ENCODE measurements at places on chromosomes 2 and 18.

DNA sequence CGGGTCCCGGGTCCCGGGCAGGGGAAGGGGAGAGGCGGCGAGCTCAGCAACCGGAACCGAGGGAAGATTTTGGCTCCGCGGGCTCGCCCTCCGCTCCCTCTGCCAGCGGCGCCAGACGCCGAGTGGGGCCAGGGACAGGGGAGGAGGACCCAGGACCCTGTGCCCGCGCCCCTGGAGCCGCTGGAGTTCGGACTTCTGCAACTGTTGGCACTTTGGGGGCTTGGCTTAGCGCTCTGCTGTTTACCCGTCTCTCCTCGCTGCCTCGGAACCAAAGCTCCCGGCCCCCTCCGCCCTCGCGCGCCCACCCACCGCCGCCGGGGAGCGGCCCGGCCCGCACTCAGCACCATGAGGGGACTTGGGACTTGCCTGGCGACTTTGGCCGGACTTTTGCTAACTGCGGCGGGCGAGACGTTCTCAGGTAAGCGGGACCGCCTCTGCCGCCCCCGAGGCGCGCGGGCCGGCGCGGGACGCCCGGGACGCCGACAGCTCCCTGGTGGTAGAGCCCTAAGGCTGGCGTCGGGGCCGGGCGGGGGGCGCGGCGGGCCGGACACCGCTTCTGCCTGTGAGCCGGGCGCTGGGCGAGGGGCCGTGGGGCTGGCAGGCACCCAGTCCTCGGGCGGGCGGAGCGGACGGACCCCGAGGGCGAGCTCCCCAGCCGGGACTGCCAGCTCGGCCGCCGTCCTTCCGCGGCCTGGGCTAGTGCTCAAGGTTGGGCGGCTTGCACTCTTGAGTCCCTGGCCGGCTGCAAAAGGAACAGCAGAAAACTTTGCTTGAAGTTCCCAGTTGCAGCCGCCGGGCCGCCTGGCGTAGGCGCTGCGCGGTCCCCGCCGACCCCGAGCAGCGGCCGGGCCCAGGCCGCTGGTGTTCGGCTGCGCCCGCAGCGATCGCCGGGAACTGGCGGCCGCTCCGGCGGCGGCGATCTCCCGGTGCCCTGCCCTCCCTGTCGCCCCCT is 634 bp downstream of the PTPRM start:
- peak; percentile 74 for DNase-seq

DNA sequence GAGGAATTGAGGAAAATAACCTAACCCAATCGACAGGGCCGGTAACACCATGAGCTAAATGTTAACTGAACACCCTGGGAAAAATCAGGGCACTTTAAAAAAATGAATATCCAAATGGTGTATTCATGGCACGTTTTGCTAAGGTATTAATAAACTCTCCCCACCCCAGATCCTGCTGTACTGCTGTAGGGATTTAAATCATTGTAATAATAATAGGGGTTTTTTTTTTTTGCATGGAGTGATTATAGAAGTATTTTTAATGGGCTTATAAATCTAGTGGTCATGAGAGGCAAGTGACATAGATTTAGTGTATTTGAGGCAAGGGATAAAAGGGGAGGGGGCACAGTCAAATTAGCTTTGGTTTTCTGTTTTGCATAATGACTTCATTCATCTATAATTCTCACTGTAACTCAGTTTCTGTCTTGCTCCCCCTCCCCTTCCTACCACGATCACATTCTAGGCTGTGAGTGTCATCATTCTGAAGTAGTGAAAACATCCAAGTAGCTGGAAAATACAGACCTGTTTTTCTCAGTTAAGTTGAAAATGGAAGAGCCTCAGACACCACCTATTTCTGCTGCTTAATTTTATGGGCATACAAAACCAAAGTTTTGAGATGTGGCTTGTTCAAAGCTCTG is 18.2 kb upstream of the MGAT5 start:
- no peak for DNase-seq

DNA sequence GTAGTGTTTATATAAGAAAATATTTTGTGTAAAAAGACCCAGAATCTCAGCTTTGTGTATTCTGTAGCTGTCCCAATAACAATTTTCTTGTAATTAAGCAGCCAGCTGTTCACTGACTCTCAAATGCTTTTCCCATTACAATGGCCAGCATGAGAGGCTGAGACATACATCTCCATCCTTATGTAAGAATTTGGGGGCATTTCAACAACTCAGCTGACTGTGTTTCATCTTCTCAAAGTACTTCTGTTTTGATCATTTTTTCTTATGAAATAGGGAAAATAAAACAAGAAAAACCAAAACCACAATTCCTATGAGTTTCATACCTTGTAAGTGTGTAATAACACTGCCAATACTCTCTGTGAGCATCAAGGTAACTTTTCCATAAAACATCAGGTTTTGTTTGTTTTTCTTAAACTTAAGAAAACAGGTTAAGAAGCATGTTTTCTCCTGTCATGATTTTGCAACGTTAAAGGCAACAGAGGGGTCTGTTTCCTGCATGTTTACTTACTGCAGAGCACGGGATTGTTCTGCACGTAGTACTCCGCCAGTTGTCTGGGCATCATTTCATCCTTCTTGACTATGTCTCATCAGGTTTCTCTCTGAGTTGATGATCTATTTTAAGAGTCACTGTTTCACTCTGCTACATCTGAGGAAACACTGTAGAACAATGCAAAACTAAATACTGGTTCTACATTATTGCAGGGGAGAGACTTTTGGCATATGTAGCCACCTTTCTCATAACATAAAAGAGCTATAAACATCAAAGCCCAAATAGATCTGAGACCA is 62.9 kb upstream of the CYRIA start:
- DNase-seq, result no peak

- peak; percentile 68 for DNase-seq
Observed at GRCh38 chr2:176130147-176130956, 847 bp downstream of the HOXD8 start.

- no peak for DNase-seq
Observed at GRCh38 chr2:220670511-220670910, 901.6 kb downstream of the EPHA4 start.

DNA sequence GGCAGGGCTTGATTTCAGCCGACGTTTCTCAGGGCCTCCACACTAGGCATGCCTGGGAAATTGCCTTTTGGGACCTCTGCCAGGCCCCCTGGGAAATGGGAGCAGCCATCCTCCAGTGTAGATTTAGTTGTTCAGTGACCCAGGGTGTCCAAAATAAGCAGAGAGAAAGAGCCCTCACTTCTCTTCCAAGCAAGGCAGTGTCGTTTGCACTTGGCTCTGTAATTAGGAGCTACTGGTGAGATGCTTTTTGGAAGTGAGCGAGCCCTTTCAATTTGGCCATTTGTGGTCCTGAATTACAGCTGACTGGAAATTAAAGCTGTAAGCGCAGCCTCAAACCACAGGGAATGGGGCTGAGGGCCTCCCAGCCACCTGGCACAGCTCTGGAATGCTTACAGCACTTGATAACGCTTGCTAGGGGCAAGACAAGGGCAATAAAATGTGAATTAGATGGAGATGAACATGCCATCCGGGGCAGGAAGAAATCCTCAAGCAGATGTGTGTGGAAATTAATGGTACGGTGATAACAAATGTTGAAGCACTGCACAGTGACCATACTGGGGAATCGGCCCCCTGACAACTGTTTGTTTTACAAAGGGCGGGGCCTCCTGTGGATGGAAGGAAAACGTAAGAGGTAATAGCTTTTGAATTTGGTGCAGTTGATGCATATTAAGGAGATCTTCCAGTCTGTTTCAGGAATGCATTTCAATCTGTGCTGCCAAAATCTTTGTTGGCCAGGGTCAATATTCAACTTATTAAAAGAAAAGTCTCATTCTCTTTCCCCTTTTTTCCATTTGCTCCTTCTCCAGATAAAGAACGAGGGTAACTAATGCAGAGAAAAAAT is 173.1 kb downstream of the UXS1 start:
- no peak for DNase-seq

DNA sequence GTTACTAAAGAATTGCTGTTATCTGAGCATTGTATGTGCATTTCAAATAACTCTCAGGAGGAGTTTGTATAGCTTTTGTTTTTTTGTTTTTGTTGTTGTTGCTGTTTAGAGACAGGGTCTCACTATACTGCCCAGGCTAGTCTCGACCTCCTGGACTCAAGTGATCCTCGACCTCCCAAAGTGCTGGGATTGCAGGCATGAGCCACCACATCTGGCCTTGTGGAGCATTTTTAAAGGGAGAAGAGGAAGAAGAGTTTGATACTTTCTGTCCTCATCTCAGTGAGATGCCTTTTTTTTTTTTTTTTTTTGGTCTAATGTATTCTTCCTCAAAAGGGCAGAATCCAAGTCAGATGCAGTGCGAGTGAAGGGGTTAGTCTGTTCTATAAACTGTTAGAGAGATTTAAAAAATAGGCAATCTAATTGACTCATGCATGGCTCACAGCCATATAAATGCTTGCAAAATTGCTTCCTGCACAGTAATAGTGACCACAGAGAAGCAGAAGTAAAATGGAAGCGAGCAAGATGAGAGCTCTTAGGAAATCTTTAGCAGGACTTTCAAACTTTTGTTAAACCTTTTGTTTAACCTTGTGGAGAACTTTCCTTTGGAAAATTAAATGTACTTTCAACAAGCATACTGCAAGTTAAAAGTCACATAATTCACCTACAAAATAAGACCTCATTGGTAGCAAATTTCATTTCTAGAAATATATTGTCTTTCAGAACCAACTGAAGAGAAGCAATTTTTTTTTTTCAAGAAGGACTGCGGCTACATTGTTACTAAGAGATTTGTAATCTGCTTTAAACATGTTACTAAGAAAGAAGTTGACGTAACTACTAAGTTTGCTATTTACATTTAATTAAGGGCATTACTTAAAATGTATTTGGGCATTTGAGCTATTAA is 52.3 kb upstream of the ROCK1 start:
- peak; percentile 38 for DNase-seq

- DNase-seq, result no peak
Observed at GRCh38 chr18:48151421-48152065, 221.1 kb upstream of the SMAD2 start.

DNA sequence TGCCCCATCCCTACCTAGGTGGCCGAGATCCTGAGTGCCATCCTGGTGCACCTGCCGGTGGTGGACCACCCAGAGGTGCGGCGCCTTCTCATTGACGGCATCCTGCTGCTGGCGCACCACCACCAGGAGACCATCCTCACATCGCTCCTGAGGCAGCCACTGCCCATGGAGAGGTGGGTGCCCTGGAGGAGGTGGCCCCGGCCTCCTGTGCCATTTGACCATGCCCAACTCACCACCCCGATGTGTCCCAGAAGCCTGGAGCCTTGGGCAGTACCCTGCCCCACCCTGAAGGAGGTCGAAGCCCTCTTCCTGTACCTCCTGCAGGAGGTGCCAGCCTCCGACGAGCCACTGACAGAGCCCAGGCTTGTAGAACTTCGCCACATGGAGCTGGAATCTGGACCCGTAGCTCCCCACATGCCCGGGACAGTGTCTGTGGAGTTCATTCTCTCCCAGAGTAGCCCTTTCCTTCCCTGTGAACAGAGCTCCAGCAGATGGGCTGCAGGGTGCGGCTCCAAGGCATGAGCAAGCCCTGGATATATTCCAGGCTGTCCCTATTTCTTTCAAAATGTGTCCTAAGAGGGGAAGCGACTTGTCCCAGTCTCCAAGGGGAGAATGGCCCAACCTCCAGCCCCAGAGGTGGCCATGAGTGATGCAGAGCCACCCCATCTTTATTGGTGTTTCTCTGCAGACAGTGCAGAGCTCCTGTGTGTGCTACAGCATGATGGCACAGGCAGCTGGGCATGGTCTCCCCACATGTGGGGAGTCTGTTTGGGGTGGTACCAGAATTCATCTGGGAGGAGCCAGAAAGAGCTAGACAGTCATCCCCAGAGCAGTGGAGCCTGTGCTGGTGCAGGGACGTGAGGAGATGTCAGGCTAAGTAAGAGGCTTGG is 34.2 kb downstream of the HJURP start:
- DNase-seq, result no peak

DNA sequence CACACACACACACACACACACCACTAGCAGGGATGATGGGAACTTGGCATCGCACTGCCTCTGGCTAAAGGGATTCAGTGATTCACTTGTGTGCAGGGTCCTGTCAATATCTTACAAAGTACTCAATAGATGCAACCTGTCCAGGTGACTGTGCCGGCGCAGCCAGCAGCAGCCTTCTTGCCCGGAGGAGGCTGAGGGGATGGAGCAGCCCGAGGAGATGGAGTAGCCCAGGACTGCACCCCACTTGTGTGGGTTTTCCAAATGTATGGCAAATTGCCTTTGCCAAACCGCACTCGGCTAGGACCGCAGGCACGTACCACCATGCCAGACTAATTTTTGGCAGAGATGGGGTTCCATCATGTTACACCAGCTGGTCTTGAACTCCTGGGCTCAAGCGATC is 31.1 kb downstream of the GBX2 start:
- DNase-seq, result no peak

- no peak for DNase-seq
Observed at GRCh38 chr2:214740867-214741395, 68.6 kb downstream of the BARD1 start.
